Activated CD4-positive, alpha-beta T cell treated with anti-CD3 and anti-CD28 coated beads for 24 hours (primary cell): ENCODE measurements at places on chromosomes 4 and X.

GRCh38 chr4:77446601-77447000 is 159.0 kb upstream of the CXCL13 start:
- DNase-seq = no peak

DNA sequence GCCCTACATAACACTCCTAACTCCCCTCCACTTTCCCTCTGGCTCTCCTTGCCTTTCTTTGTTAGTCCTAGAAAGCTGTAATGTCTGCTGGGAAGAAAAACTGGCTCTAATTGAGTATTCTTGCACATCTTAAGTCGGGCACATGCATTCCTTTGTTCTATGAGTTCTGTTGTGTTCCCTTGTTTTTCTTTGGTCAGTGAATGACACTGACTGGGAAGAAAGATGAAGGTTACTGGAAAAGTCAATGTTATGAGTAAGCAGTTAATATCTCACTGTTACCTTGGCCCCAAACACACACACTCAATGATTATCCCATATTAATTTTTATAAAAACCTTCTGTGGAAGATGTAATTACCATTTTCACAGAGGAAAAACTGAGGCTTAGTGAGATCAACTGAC is 215.9 kb downstream of the SOWAHB start:
- DNase-seq = no peak

- DNase-seq = no peak
Measured at GRCh38 chrX:15751155-15751819, 13.2 kb downstream of the CA5B start.

GRCh38 chr4:141140391-141141200 is 7.3 kb upstream of the RNF150 start:
- no peak for DNase-seq

- DNase-seq = no peak
Measured at GRCh38 chr4:61630548-61630947, 430.4 kb downstream of the ADGRL3 start.
